Brain microvascular endothelial cell (primary cell): ENCODE measurements at places on chromosomes 7 and 10.

DNA sequence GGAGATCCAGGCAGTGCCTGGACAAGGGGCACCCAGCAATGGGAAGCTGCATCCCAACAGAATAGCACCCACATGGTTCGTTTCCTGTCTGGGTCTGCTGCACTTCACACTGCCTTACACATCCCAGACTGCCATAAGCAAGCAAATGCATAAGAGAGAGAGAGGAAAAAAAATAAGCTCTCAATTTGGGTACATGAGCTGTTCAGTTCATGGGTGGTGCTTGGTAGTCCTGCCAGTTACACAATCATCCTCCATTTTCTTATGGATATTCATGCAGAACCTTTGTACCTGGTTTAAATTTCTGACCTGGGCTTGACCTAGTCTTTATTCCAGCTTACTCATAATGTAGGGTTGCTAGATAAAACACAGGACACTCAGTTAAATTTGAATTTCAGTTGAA, 733.6 kb downstream of the TNS3 start:
- no peak for DNase-seq

- DNase-seq: peak; percentile 58
These were observed 120.7 kb downstream of the PRKAG2 start for GRCh38 chr7:151756076-151756731.

DNA sequence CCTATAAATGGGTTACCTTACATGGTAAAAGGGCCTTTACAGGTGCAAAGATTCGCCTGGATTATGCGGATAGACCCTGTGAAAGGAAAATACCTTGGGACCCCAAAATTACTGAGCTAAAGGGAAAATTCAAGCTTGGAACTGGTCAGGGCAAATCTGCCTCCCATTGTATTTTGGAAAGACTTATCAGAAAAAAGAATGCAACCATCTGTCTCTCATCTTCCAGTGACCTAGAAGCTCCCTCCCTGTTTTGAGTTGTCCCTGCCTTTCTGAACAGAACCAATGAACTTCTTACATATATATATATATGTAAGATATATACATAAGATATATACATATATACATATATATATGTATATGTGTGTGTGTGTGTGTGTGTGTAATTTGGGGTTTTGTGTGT, 583.8 kb downstream of the CALN1 start:
- DNase-seq: no peak

DNA sequence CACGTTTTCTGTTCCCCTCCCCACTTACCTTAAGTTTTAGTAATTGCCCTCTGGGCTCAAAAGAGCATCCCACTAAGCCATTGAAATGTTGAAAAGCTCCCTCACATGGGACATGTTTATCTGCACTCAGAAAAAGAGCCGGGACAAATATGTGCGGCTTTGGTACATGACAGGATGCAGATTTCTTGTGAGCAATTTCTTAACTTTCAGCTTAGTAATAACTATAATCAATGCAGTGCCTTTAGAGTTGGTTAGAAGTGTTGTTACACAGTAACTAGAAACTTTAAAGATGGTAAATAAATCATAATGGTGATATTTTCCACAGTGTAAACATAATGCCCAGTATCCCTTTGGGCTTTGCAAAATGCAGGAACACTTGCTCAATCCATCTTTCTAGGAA, 89.2 kb downstream of the ZNF365 start:
- no peak for DNase-seq

GRCh38 chr10:46014206-46014605, 16.2 kb downstream of the NCOA4 start:
- no peak for DNase-seq

GRCh38 chr10:130141460-130141859, 5.3 kb downstream of the GLRX3 start:
- DNase-seq: peak; percentile 43

DNA sequence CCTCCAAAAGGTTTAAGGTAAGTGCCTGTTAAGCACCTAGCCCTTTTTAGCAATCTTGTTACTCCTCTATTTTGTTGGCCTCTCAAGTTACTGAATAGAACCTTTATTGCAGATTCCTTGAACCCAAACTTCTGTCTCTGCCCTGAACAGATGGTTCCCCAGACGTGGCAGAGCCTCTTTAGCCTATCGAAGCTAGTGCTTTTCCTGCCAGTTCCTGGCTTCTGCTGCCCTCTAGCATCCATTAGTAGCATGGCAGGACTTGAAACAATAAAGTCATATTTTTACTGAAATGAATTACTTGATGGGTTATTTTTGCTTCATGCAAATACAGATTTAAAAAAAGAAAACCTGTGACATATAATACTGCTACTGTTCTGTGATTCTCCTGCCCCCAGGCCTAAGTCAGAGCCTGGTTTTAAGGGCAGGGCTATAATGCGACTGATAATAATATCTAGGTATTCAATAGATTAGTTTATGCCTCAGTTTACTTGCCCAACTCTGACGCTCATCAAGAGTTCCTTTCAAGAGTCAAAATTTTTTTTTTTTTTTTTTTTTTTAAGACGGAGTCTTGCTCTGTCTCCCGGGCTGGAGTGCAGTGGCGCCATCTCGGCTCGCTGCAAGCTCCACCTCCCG, 84.3 kb upstream of the PHF14 start:
- DNase-seq: peak; percentile 50
